ENCODE measurements at places on chromosomes 13 and 19.

- DNase-seq = no peak
Observed at GRCh38 chr13:31747291-31747690, 8.0 kb downstream of the RXFP2 start.

DNA sequence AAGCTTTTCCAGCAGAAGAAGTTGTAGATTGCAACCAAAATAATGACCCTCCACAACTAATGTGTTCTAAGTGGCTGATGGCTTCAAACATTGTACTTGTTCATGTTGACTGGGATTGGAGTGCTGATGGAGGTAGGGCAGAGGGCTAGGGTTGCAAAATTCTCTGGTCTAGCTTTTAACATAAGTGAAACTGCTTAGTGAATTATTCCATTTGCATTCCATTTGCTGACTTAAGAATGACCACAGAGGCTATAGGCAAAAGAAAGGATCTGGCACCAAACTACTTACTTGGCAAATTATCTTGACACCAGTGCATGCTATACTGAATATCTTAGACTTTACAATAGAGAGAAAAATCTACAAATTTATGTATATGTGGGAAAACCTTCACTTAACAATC, 287.0 kb downstream of the FGF9 start:
- no peak for DNase-seq

DNA sequence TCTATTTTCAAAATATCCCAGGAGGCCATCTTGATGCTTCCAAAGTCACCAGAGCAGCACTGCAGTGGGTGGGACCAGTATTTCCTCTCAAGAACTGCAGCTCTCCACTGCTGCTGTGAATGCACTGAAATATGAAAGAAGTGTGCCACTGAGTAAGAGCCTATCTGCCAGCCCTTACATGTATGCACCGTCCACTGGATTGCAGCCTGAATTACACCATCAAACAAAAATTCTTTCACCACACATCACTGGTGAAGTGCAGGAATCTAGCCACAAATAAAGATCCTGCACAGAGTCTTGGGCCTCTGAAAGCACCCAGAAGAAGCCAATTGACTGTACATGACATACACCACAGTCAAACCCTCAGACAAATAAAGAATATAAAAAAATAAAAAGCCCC, 249.0 kb downstream of the LHFPL6 start:
- DNase-seq = no peak

- DNase-seq = no peak
Observed at GRCh38 chr13:98535501-98536354, 41.2 kb downstream of the STK24 start.

GRCh38 chr19:16969135-16969534, 57.5 kb downstream of the CPAMD8 start:
- DNase-seq = no peak

GRCh38 chr19:48740164-48740972, at the start of gene RASIP1:
Gene RASIP1, minus strand, starts transcription at chr19:48740610. Its CDS starts 328 bp downstream, at chr19:48740282.
- DNase-seq = no peak

- no peak for DNase-seq
Observed at GRCh38 chr13:48161530-48162179, 66.8 kb upstream of the MED4 start.

GRCh38 chr19:12834976-12835757, 788 bp upstream of the RTBDN start:
- no peak for DNase-seq

GRCh38 chr13:78777976-78778375, 119.0 kb upstream of the OBI1 start:
- no peak for DNase-seq

DNA sequence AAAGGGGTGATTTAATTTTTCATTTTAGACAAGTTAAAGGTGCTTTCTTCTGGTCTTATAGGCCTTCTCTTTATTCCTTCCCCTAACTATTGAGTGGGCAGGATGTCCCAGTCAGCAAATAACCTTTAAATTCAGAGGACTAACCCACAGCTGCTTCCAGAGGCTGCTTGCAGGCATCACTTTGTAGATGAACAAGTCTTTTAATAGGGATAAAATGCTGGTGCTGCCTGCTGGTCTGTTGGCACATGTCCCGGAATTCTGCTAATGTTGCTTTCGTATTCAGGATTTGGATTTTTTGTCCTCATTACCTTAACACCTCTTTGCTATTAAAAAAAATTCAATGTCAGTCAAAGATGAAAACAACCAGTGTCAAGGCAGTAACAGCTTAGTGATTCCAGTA, 132.7 kb upstream of the KL start:
- no peak for DNase-seq

GRCh38 chr13:30705680-30706079, 29.7 kb upstream of the ALOX5AP start:
- DNase-seq = no peak

DNA sequence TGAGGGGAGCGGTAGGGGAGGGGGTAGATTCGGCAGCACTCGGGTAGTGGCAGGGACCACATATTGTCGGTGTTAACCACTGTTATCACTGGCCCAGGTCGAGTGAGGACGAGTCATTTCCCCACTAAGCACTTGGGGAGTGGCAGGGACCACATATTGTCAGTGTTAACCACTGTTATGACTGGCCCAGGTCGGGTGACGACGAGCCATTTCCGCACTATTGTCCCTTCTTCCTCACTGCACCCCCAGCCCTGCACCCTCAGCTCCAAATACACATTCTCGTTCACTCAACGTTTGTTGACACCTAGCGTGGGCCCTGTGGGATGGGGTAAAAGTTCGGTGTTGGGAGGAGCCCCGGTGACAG, 467 bp upstream of the CLN5 start:
- DNase-seq = no peak

GRCh38 chr13:24147570-24147963, 13.0 kb upstream of the SPATA13 start:
- no peak for DNase-seq

DNA sequence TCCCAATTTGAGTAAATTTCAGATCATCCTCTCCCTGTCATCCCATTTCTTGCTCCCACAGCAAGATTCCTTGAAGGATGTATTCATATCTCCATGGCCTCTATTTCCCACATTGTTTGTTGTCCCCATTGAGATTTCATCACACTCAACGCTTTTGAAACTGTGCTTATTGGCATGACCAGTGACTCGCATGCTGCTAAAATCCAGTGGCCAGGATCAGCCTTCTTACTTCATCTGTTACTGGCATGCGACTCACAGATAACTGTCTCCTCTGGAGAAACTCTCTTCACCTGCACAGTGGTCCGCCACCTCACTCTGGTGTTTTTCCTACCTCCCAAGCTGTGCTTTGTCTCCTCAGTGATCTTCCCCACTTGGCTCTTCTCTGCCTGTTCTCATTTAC, 95.8 kb downstream of the WASF3 start:
- DNase-seq = no peak

DNA sequence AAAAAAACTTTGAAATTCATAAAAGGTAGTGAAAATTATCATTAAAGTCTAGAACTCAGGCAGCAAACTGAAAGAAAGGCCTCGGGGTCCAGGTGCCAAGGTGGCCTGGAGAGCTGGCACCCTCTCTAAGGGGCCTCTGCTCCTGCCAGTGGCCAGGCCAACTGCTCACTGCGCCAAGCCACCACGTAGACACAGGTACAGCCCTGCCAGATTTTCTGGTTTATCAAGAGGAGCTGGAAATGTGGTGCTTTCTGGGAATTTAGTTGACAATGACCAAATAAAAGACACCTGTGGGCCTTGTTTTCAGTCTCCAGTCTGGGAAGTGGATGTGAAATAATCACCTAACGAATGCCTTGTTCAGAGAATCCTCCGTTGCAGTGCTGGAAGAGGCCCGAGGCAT, 22.8 kb downstream of the ZNF574 start:
- no peak for DNase-seq

- no peak for DNase-seq
Observed at GRCh38 chr13:89061821-89062220, 1390.7 kb downstream of the SLITRK5 start.

DNA sequence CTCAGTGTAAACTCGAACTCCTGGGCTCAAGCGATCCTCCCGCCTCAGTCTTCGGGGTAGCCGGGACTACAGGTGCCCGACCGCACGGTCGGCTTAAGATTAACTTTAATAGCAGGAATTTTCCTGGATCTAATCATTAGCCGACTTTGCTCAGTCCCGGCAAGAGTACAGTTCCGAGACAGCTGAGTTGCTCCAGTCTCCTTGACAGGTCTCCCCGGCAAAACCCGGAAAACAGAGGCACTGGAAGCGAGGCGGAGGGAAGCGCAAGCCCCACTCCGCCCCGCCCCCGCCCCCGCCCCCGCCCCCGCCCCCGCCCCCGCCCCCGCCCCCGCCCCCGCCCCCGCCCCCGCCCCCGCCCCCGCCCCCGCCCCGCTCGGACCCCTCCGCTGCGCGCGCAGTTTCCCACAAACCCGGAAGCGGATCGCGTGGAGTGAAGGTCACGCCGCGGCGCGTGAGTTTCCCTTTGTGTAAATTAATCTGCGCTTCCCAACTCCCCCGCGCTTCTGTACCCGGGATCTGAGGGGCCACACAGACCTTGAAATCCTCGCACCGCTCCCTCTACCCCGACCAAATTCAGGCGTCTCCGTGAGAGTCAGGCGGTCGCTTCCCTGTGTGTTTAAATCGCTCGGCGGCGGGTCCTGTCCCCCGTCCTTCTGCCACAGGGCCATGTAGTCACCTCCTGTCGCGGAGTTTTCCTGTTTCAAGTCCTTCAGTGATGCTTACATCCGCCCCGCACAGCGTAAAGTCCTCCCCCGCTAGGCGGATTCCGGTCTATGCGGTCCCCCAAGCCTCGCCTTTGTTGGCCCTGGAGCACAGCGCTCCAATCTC, at the start of gene ZNF480:
ZNF480 (plus strand) TSS at position 397 of the 828 bp plus-strand sequence. CDS start 3,244 bp downstream, outside the sequence.
- DNase-seq = peak; percentile 68

GRCh38 chr13:63124863-63125262, 1709.2 kb upstream of the PCDH20 start:
- DNase-seq = no peak

DNA sequence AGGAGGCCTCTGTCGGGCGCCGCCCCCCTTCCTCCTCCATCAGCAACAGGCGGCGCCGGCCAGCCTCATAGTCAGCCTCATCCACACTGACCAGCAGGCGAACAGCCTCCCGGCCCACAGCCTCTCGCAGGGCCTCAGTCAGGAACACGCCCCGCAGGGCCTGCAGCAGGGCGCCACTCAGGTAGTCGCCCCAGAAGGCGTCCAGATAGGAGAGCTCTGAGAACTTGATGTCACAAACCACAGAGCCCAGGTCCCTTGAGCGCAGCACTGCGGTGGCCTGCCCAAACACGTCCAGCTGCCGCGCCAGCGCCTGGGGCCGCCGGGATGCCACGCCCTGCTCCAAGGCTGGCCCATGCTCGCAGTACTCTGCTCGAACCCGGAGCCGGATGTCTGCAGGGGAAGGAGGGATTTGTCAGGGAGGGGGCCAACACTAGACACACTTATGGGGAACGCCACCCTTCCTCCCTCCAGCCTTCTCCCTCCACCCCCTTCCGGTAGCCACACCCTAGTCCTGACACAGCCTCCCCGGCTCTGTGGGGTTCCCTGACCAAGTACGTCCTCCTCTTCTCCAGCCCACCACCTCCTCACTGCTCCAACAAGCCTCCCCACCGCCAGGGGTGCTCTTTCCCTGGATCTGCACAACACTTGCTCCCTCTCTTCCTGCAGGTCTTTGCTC, 17.9 kb downstream of the DEDD2 start:
- peak; percentile 75 for DNase-seq

- no peak for DNase-seq
Observed at GRCh38 chr19:45222724-45223123, 22.5 kb downstream of the EXOC3L2 start.

GRCh38 chr19:336067-336614, 8.5 kb downstream of the MIER2 start:
- DNase-seq = no peak

DNA sequence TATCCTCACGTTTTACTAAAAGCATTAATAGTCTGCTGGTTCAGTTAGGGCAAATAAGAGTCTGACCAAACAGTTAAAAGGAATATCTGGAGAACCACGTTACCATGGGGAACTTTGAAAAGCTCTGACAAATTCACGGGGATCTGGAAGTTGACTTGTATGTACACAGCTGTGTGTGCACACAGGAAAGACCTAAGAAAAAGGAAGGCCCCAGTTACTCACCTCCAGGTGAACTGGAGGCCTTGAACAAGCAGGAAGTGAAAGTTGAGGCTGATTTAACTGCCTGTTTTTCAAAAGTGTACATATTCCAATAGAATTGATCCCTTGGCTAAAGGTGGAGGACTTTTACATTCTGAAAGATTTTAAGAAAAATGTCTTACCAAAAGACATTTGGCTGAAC, 1891.6 kb upstream of the PCDH20 start:
- no peak for DNase-seq

DNA sequence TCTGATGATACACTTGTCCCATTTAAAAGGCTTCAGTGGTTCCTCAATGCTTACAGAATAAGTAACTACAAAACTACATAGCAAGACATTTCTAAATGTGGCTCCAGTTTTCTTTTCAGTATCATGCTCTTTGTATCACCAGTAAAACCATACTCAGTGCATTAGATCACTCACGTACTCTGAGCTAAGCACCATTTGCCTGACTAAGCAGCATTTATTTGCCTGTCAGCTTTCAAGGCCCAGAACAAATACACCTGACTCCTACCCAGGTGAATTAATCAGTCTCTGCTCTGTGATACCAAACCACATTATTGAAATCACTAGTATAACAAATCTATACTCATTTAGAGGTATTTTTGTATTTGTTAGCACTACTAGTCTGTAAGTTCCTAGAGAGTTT, 47.4 kb upstream of the PCDH20 start:
- DNase-seq = no peak

GRCh38 chr19:35928507-35928906, 7.7 kb upstream of the LRFN3 start:
- DNase-seq = no peak

DNA sequence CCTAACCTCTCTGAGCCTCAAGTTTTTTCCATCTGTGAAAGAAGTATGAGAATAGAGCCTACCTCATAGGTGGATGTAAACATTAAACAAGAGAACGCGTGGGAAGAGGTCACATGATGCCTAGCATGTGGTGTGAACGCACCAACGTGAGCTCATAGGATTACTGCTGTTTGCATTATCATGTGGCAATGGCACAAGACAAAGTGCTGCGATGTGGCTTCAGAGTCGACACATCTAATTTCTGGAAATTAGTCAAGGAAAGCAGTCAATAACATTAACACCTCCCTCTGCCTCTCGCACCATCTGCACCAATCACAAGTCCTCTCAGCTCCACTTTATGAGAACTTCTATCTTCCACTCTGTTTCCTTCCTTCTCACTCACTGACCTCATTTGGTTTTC, 489.7 kb downstream of the COG6 start:
- no peak for DNase-seq

GRCh38 chr13:76570510-76570971, 315.7 kb downstream of the KCTD12 start:
- peak; percentile 44 for DNase-seq

All from GDM1 (cell line).